ENCODE measurements at places on chromosomes 11 and 22. TPM values are rescaled to one million over a fixed set of nuclear protein-coding genes. Genes with fewer than 3 reads are reported as not detected.

DNA sequence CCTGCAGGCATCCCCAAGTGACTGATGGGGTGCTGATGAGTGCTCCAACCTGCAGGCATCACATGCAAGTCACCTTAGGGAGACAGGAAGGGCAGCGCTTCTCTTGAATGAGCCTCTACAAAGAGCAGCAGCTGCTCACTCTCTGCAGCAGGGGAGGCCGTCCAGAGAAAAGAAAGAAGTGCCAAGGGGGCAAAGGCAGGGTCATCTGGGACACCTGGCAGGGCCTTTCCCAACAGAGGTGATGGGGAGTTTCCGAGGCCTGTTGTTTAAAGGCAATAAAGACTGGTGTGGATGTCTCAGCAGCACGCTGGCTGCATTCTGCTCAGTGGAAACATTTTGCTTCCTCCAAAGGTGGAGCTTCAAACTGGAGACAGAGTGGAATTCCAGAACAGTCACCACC is 113.7 kb downstream of the ETS1 start:
- H3K36me3 ChIP-seq = no peaks in the 10 kb centered on the region
- peaks cover 28% of the 10 kb centered on the region for H3K4me1 ChIP-seq
- H3K27me3 ChIP-seq = no peaks in the 10 kb centered on the region
- H3K27ac ChIP-seq = peak overlapping the region; percentile 60
- H3K4me3 ChIP-seq = no peak overlapping the region
- DNase-seq = no peak

DNA sequence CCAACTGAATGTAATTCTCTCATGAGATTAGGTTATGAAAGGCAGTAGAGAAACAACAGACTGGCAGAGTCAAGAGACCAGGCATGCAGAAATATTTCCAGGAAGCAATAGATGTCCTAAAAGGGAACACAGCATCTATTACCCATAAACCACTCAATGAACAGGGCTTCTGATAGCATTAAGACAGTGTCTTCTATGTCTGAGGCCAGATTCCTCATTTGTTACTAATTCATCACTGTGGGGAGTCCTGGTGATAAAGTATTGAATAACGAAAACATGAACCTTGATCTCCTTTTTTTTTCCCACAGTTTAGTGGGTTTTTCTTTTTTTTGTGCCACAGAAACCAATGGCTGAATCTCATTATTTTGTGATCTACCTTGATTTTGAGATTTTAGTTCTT is 339.0 kb downstream of the METTL15 start:
- no peak overlapping the region for H3K27ac ChIP-seq
- no peak for DNase-seq
- no peaks in the 10 kb centered on the region for H3K36me3 ChIP-seq

MFRP gene
- not detected for total RNA-seq

EML3 gene
- 39.5 TPM for total RNA-seq

RFPL2 gene
- total RNA-seq = not detected

SCN2B gene
- total RNA-seq = 1.7 TPM
